ENCODE measurements at places on chromosomes 3 and 15. TPM values are rescaled to one million over a fixed set of nuclear protein-coding genes. Genes with fewer than 3 reads are reported as not detected.

Gene EFCAB12
- 1.0 TPM for total RNA-seq

Gene PTH1R
- total RNA-seq, result 0.72 TPM

Gene OPA1
- total RNA-seq, result 25.9 TPM

Gene IQCH
- total RNA-seq, result 1.6 TPM

Gene ERICH6
- 0.10 TPM for total RNA-seq

Gene CP
- 6.1 TPM for total RNA-seq

Gene TBL1XR1
- total RNA-seq, result 13.0 TPM

Gene QARS1
- 154 TPM for total RNA-seq

Gene C15orf62
- total RNA-seq, result 0.03 TPM

Gene PARP15
- total RNA-seq, result not detected

Gene SAMMSON
- total RNA-seq, result not detected

Gene ANKDD1A
- total RNA-seq, result 1.7 TPM

Gene BCHE
- total RNA-seq, result 1.1 TPM

Gene NMNAT3
- total RNA-seq, result 1.2 TPM

Gene HGD
- total RNA-seq, result 22.1 TPM

Gene GNB5
- 57.2 TPM for total RNA-seq

Gene RARB
- 6.7 TPM for total RNA-seq

Gene CELF6
- total RNA-seq, result 0.23 TPM

Gene CPLX3
- total RNA-seq, result not detected

Gene WDR5B
- 3.5 TPM for total RNA-seq

Gene LIPC
- 0.14 TPM for total RNA-seq

Gene CCR9
- not detected for total RNA-seq

Gene DNASE1L3
- total RNA-seq, result 0.08 TPM

Gene SPTSSB
- not detected for total RNA-seq

Gene CYP1A2
- total RNA-seq, result not detected

Gene SPSB4
- total RNA-seq, result 0.20 TPM

Gene EHD4
- 12.7 TPM for total RNA-seq

Gene TMEM266
- 0.23 TPM for total RNA-seq

Gene PTX3
- 1.2 TPM for total RNA-seq

Gene DCLK3
- not detected for total RNA-seq

Gene CCR8
- not detected for total RNA-seq

Gene GYG1
- total RNA-seq, result 35.1 TPM

Gene MYRIP
- not detected for total RNA-seq
